ENCODE measurements at places on chromosomes 4 and X.

- no peak for DNase-seq
Measured at GRCh38 chrX:88908056-88908455, 161.0 kb downstream of the CPXCR1 start.

GRCh38 chr4:53009824-53010223 lies 147.7 kb downstream of the RASL11B start:
- DNase-seq = no peak

GRCh38 chr4:141567326-141567915 lies 69.0 kb upstream of the IL15 start:
- no peak for DNase-seq

- DNase-seq = peak; percentile 34
Measured at GRCh38 chr4:104868958-104869357, 277.7 kb upstream of the TET2 start.

DNA sequence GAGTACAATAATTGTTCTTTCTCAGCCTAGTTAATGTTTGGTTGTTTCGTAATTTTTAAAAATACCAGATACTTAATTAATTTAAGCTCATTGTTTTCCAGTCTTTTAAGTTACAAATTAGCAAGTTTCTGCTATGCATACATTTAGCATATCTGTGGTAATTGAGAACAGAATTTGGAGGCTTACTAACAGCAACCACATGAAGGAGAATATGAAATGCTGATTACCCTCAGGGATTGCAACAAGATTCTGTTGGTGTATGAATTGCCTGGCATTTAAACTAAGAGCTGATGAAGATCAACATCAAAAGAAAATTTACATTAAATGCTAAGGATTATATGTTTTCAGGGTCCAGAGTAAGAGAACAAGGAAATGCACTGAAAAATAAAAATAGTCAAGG lies 580.0 kb upstream of the INTU start:
- no peak for DNase-seq

- no peak for DNase-seq
Measured at GRCh38 chr4:132998585-132999230, 150.4 kb upstream of the PCDH10 start.

GRCh38 chr4:81260443-81261101 lies 45.5 kb upstream of the PRKG2 start:
- no peak for DNase-seq

DNA sequence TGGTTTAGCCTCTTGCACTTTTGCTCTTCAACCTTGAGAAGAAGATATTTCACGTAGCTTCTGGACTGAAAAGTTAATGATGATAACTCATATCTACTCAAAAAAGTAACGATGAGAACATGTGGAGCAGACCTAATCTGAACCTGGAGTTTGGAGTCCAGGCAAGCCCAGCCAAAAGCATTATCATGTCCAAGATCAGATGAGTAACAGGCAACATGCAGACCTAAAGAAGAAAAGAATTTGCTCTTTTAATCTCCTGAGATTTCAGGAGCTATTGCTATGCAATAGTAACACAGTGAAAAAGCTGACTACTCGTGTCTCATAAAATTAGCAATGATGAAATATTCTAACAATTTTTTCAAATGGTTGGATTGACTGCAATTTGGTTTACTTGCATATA lies 21.8 kb upstream of the PPA2 start:
- DNase-seq = no peak

GRCh38 chrX:2517055-2517454 lies 16.3 kb upstream of the DHRSX start:
- no peak for DNase-seq

GRCh38 chr4:74873545-74874301 lies 59.2 kb upstream of the PARM1 start:
- peak; percentile 24 for DNase-seq

GRCh38 chrX:110136136-110136535 lies 133.2 kb downstream of the TMEM164 start:
- DNase-seq = no peak

GRCh38 chrX:71109051-71109450 lies 2.3 kb downstream of the IL2RG start:
- DNase-seq = no peak

GRCh38 chr4:131316086-131316485 lies 1833.0 kb upstream of the PCDH10 start:
- DNase-seq = no peak

GRCh38 chr4:54929459-54929858 lies 195.9 kb downstream of the KDR start:
- no peak for DNase-seq

DNA sequence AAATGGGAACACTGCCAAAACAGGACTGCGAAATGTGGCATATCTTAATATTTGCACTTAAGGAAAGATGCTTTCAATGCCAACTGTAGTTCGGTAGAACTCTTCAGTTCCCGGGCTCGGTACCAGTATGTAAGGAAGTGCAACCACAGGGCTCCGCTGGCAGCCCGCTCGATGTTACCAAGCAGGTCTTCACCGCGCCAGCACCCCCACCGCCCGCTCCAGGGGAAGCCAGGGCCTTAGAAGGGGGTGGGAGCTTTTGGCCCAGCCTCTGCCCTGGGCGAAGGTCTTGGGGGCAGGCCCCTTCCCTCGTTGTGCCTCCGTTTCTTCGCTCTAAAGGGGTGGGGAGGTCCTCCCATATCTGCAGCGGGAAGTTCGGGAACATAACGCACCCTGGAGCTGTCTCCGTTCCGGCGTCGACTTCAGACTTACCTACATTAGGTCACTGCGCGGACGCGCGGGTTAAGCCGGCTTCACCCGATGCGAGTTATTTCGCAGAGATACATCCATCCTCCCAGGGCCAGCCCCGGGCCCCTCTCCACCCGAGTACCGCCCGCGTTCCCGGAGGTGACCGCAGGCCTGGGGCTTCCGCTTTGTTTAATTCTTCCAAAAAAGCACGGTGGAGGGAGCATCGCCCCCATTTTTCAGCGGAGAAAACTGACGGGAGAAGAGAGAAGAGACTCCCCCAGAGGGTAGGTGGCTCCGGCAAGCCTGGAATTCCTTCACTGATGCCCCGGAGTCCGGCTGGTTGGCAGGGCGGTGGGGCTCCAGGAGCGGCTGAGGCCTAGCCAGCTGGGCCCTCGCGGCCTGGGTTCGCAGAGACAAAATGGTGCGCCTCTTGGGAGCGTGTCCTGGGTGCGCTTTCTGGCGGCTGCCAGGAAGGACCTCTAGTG lies 1.0 kb upstream of the HMX1 start:
- no peak for DNase-seq

DNA sequence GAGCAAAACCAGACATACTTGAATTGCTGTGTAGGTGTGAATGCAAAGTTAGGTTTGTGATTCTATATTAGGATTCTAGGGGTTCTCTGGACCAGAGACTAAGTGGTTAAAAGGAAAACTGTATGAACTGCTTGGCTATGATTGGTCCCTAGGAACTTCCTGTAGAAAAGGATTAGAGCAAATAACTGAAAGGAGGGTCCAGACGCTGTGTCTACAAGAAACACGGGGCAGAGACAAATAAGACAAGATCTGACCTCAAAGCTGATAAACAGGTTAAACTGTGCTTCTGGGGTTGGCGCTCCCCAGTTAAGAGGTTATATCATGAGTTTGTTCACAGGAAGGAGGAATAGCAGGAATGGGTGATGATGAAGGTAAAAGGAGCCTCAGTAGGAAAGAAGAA lies 183.6 kb downstream of the MGST2 start:
- DNase-seq = no peak

DNA sequence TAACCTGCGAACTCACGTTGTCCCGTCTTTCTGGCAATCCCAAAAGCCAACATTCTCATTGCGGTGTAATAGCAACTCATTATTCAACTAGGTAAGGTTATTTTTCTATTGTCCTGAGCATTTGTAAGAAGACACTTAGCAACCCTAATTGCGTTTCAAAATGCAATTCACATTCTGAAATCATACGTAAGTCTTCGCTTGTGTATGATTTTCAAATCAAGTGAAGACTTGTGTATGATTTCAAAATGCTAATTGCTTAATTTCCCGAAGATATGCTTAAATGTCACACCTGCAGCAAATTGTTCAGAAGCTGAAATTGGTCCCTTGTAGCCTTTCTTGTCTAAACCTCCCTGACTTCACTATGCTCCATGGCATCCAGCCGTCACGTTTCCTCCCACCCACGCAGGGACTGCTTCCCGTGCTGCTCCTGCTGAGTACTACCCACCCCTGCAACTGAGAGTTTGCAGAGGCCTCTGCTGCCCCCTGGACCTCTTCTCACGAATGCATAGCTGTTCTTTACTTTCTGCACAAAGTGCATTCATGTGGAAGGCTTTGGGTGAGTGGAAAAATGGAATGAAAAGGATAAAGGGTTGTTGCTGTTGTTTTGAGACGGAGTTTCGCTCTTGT lies 40.8 kb upstream of the CLDN24 start:
- no peak for DNase-seq

GRCh38 chr4:41377196-41377595 lies 120.5 kb downstream of the UCHL1 start:
- DNase-seq = no peak

DNA sequence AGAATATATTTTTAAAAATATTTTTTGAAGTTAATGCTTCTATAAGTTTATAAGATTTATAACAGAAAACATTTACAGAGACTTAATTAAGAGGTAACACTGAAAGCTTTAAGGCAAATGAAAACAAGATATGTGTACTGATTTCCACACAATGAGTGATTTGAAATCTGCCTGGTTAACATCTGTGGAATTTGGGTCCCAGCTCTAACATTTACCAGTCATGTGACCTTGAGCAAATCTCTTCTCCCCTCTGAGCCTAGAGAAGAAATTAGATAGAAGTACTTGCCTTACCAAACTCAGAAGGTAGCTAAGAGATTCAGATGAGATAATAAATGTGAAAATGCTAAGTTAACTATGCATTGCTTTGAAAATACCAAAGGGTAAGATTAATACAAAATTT lies 458.8 kb upstream of the LCORL start:
- no peak for DNase-seq

- DNase-seq = peak; percentile 42
Measured at GRCh38 chr4:176277162-176277904, 8.3 kb upstream of the ASB5 start.

- no peak for DNase-seq
Measured at GRCh38 chrX:122770581-122770980, 413.5 kb upstream of the GRIA3 start.

GRCh38 chrX:129772796-129773431 lies 6.8 kb upstream of the SASH3 start:
- peak; percentile 45 for DNase-seq

- peak; percentile 8 for DNase-seq
Measured at GRCh38 chrX:8879750-8880149, 78.6 kb upstream of the FAM9A start.

DNA sequence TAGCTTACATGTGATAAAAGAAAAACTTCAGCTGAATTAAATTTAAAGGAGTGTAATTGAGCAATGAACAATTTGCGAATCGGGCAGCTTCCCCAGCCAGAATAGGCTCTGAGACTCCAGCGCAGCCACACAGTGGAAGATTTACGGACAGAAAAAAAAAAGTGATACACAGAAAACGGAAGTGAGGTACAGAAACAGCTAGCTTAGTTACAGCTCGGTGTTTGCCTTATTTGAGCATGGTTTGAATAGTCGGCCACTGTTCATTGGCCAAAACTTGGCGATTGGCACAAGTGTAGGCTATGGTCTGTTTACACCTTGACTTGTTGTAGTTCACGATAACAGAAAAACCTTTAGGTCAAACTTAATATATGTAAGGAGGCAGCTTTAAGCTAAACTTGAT lies 16.7 kb upstream of the SUPT20HL1 start:
- DNase-seq = no peak

GRCh38 chrX:133468051-133468450 lies 52.8 kb upstream of the GPC4 start:
- no peak for DNase-seq

DNA sequence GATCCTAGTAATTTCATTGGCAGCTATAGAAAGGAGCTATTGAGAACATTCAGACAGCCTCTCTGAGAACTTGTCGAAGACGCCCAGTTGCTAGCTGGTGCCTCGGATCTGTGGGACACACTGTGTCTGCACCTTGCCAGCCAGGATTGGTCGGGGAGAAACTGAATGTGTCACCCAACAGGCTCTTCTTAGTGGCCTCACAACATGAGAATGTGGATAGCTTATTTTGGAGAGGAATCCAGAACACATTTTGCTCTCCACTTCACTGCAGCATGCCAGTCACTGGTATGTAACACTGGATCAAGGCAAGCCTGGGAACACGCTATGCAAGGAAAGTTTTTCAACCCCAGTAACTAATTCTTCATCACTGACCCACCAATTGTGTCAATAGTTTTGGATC lies 89.5 kb upstream of the TRPC3 start:
- DNase-seq = no peak

DNA sequence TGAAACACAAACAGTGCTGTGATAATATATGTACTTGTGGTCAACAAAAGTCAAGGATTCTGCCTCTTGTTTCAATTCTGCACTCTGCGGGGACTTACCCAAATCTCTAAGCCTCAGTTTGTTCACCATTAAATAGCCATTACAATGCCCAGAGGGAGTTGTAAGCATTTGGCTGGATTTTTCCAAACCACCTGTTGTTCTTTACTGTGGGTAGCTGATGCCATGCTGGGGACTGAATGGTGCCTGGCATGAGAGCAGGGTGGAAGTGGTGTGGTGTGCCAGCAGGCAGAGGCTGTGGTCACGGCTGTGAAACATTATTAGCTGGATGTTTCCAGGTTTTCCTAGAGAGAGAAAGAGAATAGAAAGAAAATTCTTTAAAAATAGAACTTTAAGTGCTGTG lies 60.7 kb upstream of the PAK3 start:
- DNase-seq = no peak

DNA sequence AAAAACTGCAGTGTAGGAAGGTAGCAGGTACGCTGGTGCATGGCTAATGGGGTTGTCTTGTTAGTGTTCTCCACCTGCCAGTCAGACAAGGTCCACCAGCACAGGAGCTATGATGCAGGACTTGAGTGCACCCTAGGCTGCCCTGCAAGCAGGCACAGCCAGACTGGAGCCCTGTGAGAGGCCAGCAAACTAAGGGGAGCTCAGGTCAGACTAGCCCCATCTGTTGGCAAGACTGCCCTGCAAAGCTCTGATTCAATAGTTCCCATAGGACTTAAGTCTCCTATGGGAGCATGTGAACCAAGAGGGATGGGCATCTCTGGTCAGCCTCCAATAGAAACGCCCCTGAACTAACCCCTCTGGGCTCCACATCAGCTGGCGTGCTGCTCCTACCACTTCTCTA lies 1307.3 kb downstream of the C4orf33 start:
- no peak for DNase-seq

DNA sequence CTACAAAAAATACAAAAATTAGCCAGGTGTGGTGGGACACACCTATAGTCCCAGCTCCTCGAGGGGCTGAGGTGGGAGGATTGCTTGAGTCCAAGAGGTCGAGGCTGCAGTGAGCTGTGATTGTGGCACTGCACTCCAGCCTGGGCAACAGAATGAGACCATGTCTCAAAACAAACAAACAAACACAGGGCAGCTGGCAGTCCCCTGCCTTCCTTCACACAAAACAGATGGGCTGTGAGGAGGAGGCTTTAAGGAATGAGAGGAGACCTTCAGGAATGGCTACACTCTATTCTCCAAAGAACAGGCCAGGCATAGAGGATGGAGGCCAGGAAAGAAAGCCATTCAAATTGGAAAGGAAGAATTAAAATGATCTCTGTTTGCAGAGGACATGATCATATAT lies 65.6 kb upstream of the MAML3 start:
- DNase-seq = no peak

Data from GM13977 (cell line).